GM03348 (cell line): ENCODE measurements at places on chromosomes 7 and 10.
A peak's percentile ranks its signal among the peaks of the same experiment; 100 is the strongest.

DNA sequence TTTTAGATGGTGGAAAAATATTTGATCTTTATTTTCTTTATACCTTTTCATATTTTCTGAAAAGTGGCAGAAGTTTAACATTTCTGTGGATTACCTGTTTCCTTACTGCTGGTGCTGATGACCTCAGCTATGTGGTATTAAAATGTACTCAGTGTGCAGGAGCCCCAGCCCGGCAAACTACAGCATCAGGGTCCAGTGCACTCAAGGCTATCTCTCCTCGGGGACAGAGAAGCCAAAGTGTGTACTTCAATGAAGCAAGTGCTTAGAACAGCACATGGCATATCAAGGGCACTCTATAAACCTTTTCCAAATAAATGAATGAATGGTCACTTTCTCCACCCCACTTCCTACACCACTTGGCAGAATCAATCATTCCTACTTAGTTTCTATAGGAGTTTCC lies 111.8 kb downstream of the HIP1 start:
- DNase-seq = no peak

DNA sequence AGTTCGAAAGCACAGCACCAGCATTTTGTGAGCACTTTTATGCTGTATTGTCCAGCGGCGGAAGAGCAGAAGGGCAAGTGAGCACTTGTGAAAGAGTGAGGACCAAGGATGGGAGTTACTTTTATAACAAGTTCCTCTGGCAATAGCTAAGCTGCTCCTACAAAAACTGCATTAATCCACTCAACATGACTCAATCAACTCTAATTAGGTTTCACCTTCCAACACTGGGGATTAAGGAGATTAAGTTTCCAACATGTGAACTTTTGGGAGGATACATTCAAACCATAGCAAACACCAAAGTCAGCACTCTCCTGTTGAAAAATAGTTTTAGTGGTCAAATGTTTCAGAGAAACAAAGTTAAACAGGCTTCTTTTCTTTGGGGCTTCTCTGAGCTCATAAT lies 844.5 kb downstream of the REEP3 start:
- no peak for DNase-seq

GRCh38 chr7:5695727-5696345 lies 85.6 kb downstream of the RNF216 start:
- peak; percentile 48 for DNase-seq

DNA sequence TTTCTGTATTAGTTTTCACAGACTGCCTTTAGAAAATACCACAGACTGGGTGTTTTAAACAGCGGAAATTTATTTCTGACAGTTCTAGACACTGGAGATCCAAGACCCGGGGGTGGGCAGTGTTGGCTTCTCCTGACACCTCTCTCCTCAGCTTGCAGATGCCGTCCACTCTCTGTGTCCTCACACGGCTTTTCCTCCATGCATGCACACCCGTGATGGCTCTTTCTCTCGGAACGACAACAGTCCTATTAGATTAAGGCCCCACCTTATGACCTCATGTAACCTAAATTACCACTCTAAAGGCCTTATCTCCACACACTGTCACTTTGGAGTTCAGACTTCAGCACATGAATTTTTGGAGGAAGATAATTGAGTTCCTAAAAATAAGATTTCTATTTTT lies 142.9 kb upstream of the VWC2 start:
- DNase-seq = no peak

- DNase-seq = no peak
These were observed 744.7 kb upstream of the GALNT17 start for GRCh38 chr7:70387217-70387616.

DNA sequence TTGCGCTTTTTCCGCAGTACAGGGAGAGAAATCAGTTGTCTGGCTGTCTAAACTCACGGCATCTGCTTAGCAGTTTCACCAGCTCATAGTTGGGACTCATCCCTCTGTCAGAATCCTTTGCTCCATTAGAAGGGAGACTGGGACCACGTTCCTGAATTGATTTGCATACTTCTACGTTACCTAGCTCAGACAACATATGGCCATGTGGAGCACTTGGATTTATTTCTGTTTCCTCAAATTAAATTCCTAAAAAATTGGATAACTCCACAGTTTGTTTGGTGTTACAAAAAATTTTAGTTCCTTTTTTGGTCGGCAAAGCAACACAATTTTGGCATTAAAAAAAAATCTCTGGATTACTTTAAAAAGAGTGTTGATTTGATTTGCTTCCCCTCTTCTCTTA lies 614.0 kb downstream of the AUTS2 start:
- no peak for DNase-seq

DNA sequence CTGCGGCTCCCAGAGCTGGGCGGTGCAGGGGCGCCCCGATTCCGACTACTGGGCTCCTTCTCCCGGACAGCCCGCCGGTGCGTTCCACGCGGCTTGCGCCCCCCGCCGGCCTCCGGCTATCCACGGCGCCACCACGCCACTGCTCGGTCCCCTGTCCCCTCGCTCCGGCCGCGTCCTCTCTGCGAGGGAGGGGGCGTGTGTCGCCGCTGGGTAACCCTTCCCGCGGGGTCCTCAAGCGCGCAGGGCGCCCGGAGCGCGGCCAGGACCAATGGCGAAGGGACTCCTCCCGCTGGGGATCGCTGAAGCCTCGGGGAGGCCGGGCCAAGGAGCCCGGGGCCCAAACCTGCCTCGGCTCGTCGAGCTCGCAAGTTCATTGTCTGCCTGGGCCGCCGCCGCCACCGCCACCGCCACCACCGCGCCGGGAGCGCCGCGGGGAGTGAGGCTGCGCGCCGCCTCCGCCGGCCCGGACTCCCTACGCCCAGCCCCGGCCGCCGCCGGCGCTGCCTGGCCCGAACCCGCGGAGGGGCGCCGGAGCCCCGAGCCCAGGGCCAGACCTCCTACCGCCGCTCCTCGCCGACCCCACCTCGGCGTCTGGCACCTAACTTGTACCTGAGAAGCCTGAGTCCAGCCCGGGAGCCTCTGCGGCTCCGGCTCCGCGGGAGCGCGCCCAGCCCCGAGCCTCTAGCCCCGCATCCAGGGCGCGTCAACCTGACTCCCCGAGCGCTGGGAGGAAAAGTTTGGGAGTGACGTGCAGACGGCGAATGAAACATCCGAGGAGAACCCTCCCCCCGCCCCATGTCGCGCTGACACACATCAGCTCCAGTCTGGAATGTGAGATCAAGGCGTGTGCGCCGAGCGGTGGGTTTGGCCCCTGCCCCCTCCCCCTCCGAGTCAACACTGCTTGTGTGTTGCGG lies at the start of gene CHST15:
Gene CHST15, minus strand, starts transcription at position 739 of the 914 bp plus-strand sequence. CDS start 47,386 bp downstream, outside the sequence.
- peak; percentile 44 for DNase-seq

GRCh38 chr7:158564663-158565035 lies 23.0 kb downstream of the PTPRN2 start:
- DNase-seq = no peak

GRCh38 chr10:118481871-118482270 lies 113.6 kb downstream of the PRLHR start:
- no peak for DNase-seq

- DNase-seq = peak; percentile 68
These were observed 79.3 kb downstream of the INSYN2A start for GRCh38 chr10:127117125-127117524.

- no peak for DNase-seq
These were observed at the start of gene CALHM1 for GRCh38 chr10:103458720-103459119. CALHM1 (minus strand) TSS chr10:103458900; CDS start chr10:103458751, 149 bp downstream.

DNA sequence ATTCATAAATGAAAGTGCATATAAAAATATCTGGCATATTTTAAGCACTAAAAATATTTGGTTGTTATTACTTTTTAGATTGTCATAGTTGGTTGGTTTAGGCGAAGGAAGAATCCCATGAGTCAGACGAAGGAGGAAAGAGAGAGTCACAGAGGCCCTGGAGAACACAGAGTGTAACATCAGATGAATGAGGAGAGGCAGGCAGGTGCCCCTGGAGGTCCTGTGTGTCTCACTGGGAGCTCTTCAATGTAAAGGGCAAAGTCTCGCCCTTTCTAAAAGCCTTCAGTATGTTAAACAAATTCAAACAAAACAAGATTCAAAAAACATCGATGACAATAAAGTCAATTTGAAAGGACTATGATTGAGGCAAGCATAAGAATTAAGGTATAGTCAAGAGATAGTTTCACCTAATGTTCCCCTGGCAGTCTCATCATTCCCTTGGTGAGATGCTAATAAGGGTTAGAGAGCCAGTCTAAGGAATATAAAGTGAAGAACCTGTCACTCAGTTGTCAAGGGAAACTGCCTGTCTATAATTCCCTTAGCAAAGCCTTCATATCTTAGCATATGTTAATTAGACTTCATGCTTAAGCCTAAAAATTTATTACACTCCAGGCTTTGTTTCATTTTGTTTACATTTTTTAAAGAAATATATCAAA lies 194.3 kb downstream of the TPK1 start:
- DNase-seq = no peak

DNA sequence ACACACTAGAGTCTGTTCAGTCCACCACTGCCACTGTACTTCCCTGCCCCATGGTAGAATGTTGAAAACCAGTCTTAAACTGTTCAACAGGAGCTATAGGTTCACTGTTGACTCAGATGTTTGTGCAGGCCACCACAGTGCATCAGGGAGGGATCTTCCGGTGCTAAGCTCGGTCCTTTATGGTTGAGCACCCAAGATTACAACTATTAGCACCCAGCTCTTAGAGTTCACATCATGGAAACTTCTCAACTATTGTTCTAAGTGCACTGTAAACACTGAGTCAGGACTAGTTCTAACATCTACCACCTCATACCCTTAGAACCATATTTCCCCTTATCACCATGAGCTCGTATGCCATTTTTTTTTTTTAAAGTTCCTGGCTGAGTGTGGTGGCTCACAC lies 97.1 kb upstream of the MXI1 start:
- DNase-seq = no peak

DNA sequence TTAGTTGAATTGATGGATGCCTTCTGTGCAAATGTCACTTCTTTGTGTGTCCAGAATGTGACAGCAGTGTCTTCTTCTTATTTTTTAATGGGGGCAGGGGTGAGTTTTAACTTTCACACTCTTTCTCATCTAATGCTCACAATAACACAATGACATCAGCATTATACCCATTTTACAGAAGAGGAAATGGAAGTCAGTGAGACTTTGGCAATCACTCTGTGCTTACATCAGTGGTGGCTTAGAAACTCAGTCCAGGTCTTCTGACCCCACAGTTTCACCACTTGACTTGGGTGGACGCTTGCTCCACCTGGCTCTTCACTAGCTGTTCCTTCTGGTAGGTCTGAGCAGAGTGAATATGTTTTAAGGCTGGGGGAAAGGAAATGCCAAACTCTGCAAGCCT lies 124.0 kb downstream of the PRKCQ start:
- DNase-seq = no peak

GRCh38 chr10:124650820-124651401 lies 93.3 kb downstream of the FAM53B start:
- no peak for DNase-seq

GRCh38 chr7:135190703-135191102 lies 20.2 kb upstream of the CYREN start:
- DNase-seq = no peak

- DNase-seq = no peak
These were observed 19.1 kb downstream of the CTBP2 start for GRCh38 chr10:125141150-125141859.

DNA sequence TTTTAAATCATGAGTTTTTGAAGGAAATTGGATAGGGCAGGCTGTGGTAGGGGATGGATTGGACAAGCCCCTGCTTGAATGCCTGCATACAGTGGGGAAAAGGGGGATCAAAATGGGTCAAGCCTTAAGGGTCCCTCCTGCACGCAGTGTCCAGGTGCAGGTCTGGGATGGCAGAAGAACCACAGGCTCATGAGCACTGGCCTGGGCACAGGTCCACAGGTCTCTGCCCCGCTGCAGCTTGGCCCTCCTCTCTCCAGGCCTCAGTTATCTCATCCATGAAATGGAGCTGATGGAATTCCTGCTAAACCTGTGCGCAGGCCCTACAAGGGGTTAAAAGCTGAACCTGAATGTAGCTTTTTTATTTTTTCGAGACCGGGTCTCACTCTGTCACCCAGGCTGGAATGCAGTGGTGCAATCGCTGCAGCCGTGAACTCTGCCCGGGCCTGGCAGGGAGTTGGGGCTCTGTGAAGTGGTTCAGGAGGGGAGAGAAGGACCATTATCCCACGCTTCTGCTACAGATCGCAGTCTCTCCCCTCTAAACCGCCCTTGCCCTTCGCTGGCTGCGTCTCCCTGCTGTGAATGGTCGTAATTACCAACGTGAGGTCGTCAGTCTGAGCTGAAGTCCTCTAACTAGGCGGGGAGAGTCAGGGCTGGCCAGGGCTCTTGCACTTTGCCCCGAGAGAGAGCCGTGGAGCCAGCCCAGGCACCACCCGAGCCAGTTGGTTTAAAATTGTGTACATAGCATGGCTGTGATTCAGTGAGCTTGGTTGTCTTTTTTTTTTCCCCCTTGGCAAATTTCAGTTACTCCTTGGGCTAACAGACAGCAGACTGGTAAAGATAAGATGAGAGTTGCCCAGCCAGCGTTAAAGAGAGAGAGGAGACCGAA lies 77.5 kb upstream of the GTF2I start:
- DNase-seq = peak; percentile 33

DNA sequence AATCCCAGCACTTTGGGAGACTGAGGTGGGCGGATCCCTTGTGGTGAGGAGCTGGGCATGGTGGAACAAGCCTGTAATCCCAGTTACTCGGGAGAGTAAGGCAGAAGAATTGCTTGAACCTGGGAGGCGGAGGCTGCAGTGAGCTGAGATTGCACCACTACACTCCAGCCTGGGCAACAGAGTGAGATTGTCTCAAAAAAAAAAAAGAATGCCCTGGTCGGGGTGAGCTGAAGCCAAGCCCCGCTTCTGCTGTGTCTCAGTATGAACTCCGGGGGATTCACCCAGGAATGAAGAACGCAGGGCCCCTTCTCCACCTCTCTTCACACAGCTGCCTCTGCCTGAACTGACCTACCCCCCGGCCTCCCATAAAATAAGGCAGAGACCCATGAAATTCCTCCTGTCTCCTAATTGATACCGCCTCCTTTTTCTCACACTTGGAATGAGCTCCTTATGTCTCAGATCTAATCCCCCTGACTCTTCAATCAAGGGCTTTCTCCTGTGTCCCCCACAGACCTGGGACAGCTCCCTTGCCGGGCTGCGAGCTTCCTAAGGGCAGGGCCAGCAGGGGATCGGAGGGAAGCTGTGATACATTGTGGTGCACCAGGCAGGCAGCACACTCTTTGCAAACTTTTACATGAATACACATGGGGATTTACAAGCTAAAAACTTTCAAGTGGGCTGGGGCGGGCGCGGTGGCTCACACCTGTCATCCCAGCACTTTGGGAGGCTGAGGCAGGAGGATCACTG lies 911 bp upstream of the ZP3 start:
- peak; percentile 20 for DNase-seq

GRCh38 chr10:21202776-21203462 lies 305.8 kb upstream of the NEBL start:
- DNase-seq = no peak

GRCh38 chr10:49178489-49179471 lies 9.4 kb downstream of the TMEM273 start:
- no peak for DNase-seq
